GM23248 (cell line): ENCODE measurements at places on chromosomes 7 and 10.

DNA sequence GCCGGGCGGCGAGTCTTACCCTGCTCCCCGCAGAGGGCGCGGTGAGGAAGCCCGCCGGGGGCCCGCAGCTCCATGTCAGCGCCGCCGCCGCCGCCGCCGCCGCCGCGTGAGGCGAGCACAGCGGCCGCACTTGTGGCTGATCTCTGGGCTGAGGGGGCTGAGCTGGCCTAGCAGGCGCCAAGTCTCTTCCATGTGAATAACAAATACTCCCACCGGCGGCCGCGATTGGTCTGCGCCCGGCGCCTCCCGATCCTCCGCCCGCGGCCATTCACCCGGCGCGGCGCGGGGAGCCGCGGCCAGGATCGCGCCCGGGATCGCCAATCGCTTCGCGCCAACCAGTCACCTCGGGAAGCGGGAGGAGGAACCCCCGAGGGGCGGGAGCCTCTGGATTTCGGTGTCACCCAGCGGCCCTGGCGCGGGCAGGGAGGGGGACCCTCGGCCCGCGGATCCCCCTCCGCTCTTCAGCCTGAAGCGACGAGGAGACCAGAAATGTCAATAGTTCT, at the start of gene GRM8:
Gene GRM8, minus strand, starts transcription at position 164 of the 503 bp plus-strand sequence.
- DNase-seq: peak; percentile 69

DNA sequence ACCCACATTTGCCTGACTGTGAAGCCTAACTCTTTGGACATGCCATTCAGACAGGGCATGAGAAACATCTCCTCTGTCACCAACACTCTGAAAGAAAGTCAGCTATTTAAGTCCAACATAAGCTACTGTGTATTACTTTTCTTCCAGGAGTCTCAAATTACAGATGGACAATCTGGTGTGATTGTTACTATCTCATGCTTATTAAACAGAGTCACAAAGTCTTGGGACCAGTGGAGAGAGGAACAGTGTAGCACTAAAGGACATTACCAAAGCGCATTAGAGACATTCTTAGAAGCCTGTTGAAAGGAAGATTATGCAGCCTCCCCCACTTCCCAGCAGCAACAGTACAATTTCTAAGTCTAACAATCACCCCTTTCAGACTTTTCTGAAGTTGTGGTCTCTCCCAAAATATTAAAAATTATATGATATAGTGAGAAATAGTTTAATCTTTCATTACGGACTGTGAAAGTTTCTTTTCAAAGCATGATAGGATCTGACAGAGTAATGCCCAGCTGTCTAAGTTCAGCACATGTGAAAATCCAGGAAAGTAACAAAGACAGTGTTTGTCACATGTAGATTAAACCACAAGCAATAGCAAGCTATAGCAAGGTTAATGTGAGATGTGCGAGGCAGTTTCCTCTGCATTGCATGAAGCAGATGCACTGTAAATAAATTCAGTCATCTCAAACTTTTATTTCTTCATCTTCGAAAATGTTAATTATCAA, 280.9 kb upstream of the FZD8 start:
- no peak for DNase-seq

GRCh38 chr10:126373147-126373546, 15.1 kb downstream of the ADAM12 start:
- peak; percentile 54 for DNase-seq

GRCh38 chr10:27494116-27494805, 9.8 kb upstream of the RAB18 start:
- DNase-seq: no peak

DNA sequence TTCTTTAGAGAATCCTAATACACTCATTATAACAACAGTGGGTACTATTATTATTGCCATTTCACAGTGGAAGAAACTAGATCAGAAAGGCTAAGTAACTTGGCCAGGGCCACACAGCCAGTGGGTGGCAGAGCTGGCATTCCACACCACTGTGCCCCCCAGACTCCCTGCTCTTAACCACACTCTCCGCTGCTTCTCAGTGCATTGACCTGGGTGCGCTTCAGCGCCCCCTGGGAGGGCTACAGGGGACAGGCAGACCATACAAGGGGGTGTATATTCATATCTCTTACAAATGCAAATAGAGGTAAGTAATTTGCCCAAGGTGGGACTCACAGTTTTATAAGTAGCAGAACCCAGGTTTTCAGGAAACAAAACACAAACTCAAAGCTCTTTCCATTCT, 77.0 kb upstream of the NMT2 start:
- DNase-seq: no peak

DNA sequence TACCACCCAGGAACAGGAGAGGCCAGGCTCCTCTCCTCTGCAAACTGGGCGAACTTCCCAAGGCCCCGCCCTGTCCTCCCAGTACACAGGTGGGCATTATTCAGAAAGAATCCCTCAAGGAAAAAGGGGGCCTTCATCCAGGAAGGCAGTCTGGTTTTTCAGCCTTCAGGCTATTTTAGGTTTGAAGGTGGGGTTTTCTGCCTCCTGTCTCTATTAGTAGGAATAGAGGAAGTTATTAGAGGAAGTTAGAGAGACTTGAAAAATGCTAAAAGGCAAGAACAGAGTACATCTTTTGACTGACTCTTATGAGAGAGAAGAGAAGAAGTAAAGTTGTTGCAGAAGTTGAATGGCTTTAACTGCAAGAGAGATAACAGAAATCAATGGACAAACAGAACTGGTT, 250.9 kb upstream of the SORCS1 start:
- no peak for DNase-seq

DNA sequence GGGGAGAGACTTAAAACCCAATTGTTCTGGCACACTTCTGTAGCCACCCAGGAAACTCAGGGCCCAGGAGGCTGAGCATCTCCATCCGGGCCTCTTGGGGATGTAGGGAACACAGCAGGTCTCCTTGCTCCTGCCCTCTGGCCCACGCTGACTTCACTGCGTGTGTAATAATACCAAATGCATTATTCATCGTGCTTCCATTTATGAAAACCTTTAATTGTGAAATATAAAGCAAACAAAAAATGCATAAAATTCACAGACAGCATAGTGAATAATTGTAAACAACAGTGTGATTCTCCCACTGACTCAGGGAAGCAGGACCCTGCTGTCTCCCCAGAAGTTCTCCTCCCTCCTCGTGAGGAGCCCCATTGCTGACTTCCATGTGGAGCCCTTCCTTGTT, 70.3 kb upstream of the SHH start:
- DNase-seq: peak; percentile 17

DNA sequence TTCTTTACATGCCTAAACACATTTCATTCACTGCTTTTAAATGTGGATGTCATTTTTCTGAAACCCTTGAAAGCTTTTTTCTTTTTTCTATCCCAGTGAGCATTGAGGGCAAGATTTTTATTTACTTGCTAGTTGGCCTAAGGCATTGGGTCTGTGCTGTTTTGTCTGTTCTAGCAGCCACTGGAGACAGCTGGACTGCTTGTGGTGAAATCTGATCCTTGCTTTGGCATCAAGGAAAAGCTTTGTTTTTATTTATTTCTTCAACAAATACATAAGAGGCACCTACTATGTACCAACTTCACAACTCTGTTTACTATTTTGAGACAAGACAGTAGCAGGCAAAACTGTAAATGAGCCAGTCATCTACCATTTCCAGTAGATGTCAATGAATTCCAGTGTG, 28.4 kb upstream of the PDLIM1 start:
- DNase-seq: peak; percentile 26

GRCh38 chr10:72663971-72664370, 28.0 kb upstream of the MCU start:
- peak; percentile 11 for DNase-seq

- DNase-seq: no peak
Measured at GRCh38 chr7:145543242-145543641, 573.4 kb upstream of the CNTNAP2 start.

GRCh38 chr7:3592401-3593134, 291.5 kb downstream of the SDK1 start:
- DNase-seq: no peak

DNA sequence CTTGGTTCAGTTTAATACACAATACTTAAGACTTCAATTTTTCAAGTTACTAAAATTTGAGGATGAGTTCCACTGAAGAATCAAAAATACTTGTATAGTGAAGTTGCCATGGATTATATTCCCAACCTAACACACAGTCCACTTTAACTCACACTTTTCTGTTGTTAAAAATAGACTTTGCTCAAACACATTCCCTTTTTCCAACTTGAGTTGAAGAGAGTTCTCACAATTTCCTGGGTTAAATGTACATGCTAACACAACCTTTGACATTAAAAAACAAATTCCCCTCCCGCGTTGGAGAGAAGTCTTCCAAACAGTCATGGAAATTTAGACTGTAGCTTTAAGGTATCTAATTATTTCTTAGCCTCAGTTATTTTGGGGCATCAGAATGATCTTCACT, 27.1 kb downstream of the SKIDA1 start:
- no peak for DNase-seq

- no peak for DNase-seq
Measured at GRCh38 chr7:100567751-100568175, 5.9 kb downstream of the SAP25 start.

DNA sequence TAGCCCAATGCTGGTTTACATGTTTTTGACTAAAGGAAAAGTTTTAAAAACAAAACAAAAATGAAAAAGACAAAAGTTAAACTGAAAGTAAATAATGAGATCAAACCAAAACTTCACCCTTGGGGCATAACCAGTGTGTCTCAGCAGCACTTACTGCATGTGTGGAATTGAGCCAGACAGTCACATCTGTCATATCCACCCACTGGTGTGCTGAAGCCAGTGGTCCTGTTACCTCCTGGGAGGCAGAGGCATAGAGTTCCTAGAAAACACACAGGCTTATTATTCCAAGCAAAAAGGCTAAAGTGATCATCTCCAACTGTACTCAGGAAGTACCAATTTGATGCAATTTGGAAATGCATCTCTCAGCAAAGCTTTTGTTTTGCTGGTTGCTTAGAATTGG, 40.4 kb downstream of the ASAH2 start:
- DNase-seq: no peak

- DNase-seq: peak; percentile 81
Measured at GRCh38 chr10:68095153-68095552, 14.1 kb upstream of the MYPN start.
